ENCODE measurements at places on chromosomes 2 and 18.

- no peak for DNase-seq
Measured at GRCh38 chr2:22673529-22673928, 711.5 kb upstream of the KLHL29 start.

DNA sequence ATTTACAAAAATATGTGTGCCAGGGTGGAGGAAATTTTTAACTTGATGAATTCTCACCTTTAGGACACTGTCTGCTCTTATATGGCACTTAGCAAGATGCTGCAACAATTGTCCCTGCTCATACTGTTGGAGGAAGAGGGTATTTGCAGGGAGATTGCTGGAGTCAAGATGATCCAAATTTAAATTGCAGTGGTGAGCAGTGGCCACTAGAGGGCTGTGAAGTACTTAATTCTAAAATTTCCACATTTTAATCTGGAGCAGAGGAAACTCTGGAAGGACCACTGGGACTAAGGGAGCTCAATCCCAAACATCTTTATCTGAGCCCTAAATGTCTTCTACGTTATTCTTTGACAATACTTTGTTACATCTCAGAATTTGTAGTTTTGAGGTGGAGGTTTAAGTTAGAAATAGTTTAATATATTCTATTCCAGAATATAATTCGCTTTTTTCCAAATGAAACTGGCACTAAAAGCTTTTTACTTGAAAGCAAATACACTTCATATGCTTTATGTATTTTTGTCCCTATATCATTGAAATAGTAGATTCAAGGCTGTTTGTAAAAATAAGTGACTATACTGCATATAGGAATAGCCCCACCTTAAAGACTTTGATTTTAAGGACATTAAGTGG lies 33.0 kb upstream of the PTH2R start:
- peak; percentile 14 for DNase-seq

DNA sequence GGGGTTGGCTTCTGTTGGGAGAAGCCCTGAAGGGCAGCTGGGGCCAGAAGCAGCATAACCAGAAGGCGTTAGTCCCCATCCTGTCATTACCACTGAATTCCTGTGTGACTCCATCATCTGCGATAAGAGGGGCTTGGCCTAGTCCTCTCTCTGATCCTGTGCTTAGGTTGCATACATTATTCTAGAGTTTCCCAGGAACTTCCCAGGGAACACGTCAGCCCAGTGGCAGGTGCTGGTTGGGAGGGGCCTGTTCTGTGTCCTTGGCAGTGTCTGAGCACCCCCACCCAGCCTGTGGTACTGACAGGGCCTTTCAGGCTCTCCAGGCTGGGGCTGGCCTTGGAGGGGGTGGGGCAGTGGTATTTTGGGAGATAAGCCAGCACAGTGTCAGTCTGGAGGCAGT lies 4.5 kb upstream of the TOGARAM2 start:
- no peak for DNase-seq

GRCh38 chr2:99550368-99550767 lies 60.6 kb upstream of the REV1 start:
- no peak for DNase-seq

DNA sequence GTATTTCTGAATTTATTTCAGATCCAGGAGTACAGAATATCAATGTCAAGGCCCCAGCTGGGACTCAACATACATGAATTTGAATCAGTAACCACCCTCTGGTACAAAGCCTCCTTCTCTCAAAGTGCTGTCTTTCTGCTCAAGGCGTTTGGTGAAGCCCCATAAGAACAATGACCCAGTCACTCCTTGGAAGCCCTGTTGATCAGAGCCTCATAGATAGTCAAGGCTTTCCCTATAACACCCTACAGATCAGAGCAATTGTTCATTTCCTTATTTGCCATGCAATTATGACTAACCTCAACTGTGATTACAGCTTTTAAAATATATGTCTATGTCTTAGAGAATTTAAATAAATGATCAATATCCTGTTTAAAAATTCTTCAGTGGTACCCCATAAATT lies 159.1 kb upstream of the CREB1 start:
- no peak for DNase-seq

- DNase-seq, result no peak
Measured at GRCh38 chr18:28171837-28172236, 5.1 kb downstream of the CDH2 start.

DNA sequence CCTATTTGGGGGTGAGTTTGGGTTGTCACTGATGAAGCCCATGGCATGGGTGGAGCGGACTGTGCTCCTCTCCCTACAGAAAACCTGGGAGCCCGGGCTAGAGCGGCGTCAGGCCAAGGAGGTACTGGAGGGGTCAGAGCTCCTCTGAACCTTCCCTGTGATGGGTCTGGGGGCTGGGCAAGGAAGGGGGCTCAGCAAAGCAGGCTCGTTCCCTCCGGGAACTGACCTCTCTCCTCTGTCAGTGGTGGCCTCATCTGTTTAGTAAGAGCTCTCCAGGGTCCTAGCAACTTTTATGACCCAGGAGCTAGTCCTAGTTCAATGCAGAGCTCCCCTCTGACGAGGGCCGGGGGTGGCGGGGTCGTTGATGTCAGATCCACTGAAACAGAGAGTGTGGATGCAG lies 62.4 kb upstream of the OTOF start:
- DNase-seq, result no peak

DNA sequence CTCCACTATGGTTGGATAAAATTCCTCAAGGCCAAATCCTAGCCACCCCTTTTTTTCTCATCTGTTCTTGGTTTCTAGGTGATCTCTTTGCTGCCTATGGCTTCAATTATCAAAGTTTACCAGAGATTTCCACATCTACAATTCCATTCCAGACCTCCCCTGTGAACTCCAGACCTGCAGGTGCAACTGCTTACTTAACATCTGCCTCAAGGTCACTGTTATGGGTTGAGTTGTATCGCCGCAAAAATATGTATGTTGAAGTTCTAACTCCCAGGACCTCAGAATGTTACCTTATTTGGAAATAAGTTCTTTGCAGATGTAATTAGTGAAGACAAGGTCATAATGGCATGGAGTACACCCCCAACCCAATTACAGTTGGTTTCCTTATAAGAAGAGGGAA lies 60.4 kb upstream of the SOS1 start:
- DNase-seq, result no peak

DNA sequence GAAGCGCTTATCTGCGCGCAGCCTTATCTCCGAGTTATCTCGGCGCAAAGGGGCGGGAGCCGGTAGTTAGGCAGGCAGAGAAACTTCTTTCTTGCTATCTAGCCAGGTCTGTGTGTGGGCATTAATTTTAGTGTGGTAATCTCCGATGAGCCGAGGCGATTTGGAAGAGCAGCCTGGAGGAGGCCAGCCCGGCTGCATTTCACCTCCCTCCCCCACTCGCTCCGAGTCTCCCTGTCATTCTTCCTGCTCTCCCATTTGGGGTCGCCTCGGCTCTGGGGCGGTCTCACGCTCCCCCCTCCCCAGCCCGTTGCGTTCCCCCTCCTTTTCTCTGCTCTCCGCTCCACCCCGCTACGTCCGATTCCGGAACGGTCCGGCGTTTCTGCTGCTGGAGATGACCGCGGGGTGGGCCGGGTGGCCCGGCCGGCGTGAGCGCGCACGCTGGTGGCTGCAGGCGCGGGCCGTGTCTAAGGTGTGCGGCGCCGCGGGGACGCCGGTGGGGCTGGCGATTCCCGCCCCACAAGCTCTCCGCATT lies 566 bp downstream of the GATA6 start:
- DNase-seq, result peak; percentile 77

DNA sequence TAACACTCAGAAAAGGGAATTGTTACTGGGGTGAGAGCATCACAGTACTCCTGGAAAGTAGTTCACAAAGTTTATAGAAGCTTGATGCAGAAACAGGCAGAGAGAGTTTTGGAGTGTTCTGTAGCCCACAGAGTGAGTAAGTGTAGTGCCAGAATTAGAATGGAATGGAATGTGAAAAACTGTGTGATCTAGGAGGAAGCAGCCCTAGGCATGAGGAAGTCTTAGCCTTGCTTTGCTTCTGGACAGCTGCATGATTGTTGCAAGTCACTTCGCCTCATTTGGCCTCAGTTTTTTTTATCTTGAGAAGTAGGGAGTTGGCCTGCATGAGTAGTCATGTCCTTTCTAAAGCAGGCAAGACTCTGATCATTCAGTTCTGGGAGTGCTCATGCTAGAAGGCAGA lies 10.9 kb downstream of the SERPINB12 start:
- DNase-seq, result no peak

GRCh38 chr2:200455958-200456421 lies 53.9 kb downstream of the KCTD18 start:
- no peak for DNase-seq

DNA sequence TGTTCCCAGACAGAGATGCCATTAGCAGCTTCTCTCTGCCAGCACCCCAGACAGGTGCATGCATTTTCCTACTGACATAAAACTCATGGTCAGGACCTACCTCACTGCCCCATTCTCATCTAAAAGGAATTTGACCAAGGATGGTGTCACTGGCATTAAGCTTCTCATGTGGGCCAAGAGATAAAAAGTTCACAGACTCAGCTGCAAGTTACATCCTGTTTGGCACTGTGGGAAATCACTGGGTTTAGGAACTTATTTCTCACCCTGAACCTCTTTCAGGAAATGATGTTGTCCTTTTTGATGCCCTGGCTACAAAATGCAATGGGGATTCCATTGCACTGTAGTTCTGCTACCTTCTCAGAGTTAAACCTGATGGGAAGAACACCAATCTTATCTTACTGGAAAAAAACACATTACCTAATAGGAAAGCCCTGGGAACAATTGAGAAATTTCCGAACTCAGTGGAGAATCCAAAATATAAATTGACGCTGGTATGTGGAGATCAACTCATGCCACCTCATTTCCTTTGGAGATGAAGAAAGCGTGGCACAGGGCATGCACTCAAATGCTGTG lies 252.1 kb upstream of the COPS8 start:
- no peak for DNase-seq

GRCh38 chr2:176124110-176124946 lies 1.8 kb downstream of the HOXD9 start:
- DNase-seq, result no peak

DNA sequence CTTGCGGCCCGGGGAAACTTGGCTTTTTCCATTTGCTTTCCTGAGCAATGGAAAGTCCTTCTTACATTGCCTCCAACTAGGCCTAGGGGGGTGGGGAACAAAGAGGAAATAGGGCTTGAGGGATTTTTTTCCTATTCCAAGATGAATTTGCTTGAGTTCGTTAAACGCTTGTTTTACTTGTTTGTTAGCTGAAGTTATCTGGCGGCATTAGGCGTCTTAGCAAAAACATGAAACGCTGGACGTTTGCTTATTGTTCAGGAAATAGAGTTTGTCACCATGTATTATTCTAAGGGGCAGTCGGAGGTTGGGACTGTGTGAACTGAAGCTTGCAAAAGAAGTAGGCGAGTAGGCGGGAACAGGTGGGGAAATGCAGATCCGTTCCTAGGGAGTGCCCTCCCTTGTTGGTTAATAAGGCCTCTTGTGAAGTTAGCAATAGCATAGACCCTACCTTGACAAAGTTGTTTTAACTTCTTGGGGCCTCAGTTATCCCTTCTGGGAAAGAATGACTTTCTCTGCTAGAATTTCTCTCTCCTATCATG lies 1.9 kb downstream of the CABLES1 start:
- DNase-seq, result no peak

DNA sequence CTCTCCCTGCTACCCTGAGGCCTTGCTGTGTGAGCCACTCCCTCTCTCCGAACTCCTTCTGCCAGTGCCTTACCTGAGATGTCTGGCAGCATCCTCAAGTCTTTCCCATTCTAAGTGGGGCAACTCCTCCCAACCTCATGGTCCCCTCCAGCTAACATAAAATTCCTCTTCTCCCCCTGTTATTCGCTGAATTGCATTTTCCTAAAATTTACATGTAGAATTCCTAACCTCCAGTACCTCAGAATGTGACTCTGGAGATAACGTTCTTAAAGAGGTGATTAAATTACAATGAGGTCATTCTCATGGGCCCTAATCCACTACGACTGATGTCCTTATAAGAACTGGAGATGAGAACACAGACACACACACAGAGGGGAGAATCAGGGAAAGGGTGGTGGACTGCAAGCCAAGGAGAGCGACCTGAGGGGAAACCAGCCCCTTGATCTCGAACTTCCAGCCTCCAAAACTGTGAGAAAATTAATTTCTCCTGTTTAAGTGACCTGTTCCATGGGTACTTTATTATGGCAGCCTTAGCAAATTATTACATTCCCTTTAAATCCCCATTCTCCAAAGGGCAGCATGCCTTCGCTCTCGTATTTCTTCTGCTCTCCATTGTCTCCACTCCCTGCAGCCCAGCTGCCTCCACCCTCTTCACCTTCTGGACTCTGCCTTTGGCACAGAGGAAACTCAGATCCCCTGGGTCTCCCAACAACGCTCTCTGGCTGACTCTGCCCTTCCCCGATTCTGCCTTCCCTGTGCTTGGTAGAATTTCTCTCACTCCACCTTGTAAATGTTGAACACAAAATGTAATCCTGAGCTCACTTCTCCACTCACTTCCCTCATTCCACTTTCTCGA lies 70.5 kb downstream of the TGIF1 start:
- no peak for DNase-seq

DNA sequence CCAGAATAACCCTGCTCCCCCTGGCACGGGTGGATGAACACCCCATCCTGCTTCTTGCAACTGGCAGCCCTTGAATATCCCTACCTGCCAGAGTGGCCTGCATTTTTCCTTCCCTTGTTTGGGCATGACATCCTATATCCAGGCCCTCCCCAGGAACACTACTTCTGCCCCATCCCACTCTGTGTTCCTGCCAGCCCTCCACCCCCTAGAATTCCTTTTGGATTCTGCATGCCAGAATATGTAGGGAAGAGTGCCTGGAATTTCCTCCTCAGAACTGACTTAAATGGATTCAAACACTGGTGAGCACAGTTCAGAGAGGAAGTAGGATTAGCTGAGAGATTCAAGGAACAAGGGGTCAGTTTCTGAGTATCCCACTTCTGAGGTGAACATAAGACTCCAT lies 123.5 kb upstream of the PELI1 start:
- DNase-seq, result no peak

DNA sequence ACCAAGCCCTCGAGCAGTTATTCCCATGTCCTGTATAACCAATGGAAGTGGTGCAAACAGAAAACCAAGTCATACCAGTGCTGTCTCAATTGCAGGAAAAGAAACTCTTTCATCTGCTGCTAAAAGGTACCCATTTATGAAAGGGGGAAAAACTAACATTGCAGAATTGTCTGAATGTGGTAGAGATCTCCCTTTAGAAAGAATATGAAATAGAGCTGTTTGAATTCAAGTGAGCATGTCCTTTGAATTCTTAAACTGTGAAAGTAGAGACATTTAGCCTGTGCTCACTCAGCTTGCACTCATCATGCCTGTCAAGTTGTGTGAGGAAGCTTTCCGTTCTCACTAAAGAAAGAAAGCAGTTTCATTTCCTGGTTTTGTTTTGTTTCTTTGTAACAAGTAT lies 87.4 kb downstream of the EML4 start:
- DNase-seq, result no peak

Data from NCI-H146 (cell line).